ENCODE measurements at places on chromosomes 3 and 15.

DNA sequence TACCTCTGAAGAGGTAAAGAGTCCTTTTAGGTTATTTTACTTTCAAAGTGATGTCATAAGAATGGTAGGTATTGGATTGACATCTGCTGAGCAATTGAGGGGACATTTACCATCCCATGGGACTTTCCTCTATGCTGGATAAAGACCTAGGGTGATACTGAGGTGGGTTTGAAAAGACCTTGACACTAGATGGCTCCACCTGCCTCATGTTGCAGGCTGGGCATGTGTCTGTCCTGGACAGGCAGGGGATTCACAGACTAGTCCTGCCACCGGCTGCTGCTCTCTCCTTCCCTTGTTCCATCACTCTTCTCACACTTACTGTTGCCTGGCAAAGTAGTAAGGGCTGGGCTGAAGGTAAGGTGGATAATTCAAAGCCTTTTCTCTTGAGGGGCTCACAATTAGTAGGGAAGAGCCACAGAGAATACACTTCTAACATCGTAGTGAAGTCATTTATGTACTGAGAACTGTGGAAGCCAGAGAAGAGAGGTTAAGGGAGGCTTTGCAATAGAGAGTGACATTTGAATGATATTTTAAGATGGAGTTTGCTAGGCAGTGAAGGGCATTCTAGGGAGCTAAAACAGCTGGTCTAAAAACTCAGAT is 27.7 kb downstream of the TRAK1 start:
- no peak for DNase-seq

GRCh38 chr15:25670025-25670554 is 193.0 kb downstream of the ATP10A start:
- DNase-seq: peak; percentile 86

- DNase-seq: no peak
Observed at GRCh38 chr3:36704280-36704679, 60.1 kb downstream of the DCLK3 start.

DNA sequence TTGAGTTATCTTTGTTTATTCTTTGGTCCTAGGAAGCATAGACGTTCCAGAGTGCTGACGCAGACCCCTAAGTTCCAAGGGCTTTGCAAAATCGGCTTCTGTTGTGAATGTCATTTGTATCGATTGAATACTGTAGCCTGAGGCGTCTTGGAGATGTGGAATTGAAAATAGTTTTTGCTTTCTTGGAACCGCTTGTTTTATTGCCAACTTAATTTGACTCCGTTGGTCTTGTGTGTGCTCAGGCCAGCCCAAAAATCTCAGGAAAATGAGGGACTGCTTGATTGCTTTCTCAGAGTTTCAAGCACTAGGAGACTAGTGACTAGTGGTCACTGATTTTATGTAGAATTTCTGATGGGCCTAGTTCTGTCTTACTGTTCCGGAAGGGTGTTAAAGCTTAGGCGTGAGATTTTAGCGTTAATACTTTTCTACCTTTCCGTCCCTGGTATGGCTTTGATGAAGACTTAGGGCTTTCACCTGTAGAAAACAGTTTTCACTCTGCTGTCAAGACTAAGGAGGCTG is 263 bp upstream of the UTS2B start:
- DNase-seq: no peak
